ENCODE measurements at places on chromosomes 5 and 9. TPM values are rescaled to one million over a fixed set of nuclear protein-coding genes. Genes with fewer than 3 reads are reported as not detected.

DNA sequence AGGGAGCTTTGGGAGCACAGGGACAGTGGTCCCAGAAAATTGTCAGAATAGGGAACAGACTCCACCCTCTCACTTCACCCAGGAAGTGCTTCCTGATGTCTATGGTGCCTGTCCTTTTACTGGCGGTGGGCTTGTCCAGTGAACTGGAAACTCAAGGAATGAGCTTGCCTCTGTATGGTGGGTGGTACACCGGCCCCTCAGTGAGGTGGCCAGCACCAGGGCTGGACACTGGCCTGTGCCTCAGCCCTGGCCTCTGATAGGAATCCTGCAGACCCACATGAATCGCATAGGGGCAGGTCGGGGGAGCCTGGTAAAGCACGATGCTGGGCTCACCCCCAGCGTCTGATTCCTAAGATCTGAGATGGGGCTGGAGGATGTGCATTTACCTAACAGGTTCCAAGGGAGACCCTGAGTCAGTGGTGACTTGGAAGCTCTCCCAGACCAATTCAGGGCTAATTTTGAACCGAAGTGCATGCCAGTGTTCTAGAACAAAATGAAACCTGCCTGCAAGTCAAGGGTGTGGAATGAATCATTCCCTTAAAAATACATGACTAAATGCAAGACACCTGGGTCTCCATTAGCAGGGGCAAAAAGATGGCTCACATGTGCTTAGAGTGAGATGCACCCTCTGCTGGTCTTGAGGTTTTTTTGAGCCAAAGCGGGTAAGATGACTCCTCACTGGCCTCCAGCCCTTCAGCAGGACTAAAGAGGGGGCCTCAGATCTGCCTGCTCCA is 178.3 kb downstream of the HSPA4 start:
- no peak for DNase-seq

DNA sequence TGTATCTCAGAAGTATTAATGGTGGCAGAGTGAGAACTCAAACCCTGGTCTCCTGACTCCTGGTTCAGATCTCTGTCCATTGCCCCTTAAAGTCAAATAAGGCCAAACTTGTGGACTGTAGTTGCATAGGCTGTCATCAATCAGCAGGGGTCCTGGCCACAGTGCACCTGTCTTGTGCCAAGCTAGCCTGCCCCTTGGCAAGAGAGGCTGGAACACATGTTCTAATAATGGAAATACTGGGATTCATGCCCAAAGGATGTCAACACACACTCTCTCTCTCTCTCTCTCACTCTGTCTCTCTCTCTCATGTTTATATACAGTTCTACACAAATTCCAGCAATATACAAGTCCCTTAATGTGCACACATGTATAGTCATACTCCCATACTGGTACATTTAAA is 44.3 kb downstream of the GLRA1 start:
- DNase-seq: no peak

GRCh38 chr9:1759771-1760300 is 255.3 kb upstream of the SMARCA2 start:
- DNase-seq: peak; percentile 47

DNA sequence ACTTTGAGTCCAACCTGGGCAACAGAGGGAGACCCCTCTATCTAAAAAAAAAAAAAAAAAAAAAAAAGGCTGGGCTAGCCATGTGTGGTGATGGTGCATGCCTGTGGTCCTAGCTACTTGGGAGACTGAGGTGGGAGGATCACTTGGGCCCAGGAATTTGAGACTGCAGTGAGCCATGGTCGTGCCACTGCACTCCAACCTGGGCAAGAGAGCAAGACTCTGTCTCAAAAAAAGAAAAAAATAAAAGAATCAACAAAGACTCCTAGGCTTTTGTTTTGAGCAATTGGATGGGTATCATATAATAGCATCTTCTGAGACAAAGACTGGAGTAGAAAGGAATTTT is 481.7 kb upstream of the PAPPA start:
- DNase-seq: no peak

GRCh38 chr5:61298066-61298465 is 34.0 kb upstream of the ZSWIM6 start:
- DNase-seq: no peak

DNA sequence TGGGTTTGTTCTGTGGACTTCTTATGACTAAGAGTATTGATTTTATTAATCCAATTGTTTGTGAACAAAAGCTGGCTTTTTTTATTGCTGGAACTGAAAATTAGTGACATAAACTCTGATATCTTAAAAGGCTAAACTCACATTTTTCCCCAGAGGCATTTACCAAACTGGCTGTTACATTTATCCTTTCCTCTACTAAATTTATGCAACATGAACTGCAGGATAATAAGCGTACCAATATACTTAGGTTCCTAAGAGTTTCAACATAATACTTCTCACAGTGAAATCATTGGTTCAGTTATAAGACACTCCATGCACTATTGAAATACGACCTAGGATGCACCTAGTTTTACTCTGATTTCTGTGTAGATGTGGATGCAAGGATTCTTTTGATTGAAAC is 560.8 kb upstream of the WWC1 start:
- DNase-seq: no peak

DNA sequence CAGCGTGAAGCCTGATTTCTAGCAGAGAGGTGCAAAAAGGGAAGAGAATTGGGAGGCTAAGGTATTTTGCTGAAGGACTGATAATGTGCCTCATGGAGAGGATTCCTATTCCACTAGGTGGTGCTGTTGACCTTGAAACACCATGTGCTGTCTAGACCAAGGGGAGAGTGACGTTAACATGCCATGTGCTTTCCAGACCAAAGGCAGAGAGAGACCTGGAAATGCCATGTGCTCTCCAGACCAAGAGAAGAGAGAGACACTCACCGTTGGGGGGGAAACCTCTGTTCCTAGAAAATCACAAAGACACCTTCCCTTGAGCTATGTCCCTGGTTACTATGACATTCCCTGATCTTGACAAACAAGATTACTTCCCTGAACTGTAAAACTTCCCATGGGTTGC is 286.0 kb upstream of the TUSC1 start:
- peak; percentile 23 for DNase-seq

DNA sequence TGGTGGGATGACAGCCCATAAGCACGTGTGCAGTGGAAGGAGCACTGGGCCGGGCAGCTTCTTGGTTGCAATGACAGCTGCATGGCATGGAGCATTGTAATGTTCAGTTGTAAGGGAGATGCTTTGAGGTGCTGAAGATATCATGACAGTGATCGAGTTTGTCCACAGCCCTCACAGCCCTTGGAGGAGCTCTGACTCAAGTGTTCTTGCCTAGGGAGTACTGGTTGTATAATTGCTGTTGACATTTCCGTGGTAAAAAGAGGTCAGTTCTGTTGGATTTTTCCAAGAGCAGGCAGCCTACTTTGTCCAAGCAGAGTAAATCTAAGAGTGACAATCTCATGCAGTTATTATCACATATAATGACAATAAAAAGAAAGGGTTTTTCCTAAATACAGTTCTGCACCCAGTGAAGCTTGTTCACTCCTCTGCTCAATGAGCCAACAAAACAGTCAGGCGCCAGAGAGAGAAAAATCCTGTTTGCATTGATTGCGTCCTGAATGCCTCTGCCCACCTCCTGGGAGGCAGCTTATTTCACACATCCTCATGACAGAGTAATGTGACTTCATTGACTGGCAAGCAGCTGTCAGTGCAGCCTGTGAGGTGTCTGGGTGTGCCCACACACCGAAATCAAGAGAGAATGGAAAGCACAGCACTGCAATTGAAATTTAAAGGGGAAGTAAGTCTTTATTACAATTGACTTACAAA is 248.0 kb downstream of the NTRK2 start:
- peak; percentile 33 for DNase-seq

DNA sequence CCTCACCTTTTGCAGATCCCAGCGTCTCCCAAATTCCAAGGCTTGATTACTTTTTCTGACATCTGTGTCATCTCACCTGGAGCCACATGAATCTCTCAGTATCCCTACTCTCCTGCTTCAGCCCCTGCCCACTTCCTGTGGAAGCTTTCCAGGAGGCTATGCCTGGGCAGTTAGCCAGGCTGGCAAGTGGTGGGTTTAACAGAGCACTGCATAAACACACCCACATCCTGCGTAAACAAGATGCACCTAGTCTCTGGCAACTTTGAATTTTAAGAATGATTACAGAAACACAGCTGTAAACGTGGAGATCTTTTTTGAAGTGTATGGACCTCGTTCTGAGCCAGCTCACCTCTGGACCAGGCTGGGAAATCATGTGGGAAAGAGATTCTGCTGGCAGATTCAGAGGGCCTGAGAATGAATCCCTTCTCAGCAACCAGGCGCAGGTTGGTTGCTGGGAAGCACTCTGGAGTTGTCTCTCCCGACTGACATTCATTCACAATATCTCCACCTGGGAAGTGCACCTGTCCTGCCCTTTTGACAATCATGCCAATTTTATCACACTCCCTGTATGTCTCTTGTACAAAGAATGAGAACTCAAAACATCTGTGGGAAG is 55.7 kb upstream of the FANCC start:
- no peak for DNase-seq

DNA sequence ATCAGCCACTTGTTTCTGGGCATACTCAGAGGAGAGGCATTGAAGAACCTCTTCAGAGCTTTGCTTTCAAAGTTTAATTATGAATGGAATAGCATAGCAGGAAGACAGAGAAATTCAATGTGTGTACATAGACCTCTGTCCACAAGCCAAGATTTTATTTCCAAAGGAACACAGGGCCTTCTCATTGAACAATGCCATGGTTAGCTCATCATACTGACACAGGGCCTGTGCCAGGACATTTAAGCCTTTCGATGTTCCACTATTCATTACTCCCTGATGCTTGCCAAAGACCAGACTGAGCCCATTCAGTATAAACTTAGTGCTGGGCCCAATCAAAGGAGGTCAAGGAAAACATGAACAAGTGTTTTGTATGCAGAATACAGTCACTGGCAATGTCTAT is 280.8 kb downstream of the FBXL17 start:
- DNase-seq: no peak

- DNase-seq: no peak
Measured at GRCh38 chr5:165127941-165128340, 1622.5 kb downstream of the MAT2B start.

DNA sequence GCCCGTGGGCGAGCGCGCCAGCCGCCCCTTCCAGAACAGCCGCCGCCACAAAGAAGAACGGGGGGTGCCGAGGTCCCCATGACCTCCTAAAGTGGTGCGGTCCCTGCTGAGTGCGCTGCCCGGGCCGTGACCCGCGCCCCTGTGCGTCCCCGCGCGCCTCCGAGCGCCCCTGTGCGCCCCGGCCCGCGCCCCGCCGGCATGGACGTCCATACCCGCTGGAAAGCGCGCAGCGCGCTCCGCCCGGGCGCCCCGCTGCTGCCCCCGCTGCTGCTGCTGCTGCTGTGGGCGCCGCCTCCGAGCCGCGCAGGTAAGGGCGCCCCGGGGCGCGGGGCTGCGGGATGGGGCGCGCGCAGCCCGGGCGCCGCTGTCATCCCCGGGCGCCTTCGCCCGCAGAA is 384 bp downstream of the COL5A1 start:
- no peak for DNase-seq

DNA sequence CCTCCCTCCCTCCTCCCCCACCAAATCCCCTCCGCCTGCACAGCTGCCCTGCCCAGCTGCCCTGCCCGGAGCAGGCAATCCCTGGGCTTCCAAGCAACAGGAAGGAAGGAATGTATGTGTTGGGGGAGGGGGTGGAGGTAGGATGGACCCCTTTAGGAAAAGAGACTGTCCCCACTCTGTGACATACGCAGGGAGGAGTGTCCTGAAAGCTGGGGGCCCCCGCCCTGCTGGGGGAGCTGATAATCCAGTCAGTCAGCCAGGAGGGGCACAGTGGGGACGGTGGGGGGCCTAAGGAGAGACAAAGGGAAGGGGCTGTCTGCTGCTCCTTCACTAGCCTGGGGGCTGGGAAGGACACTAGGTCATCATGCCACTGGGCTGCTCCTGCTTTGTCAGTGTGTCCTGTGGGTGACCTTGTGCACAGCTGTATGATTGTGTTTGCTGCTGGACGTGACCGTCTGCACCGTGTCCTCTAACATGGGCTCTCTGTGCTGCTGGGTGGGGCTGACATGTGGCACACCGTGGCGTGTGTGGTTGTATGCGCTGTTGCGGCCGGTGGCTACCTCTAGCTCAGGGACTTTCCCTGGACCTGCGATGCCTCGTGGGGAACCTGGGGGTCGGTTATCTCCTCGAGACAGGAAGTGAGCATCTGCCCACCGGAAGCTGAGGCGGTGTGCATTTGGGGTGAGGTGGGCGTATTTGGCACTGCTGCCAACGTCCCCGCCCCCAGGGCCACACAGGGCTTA is 3.0 kb downstream of the N4BP3 start:
- DNase-seq: no peak

Gene PKD2L2
- total RNA-seq: not detected

Gene PBX3
- 51.2 TPM for total RNA-seq

Gene FAM153A
- not detected for total RNA-seq
